ENCODE measurements at places on chromosomes 7 and 10. TPM values are rescaled to one million over a fixed set of nuclear protein-coding genes. Genes with fewer than 3 reads are reported as not detected.

DNA sequence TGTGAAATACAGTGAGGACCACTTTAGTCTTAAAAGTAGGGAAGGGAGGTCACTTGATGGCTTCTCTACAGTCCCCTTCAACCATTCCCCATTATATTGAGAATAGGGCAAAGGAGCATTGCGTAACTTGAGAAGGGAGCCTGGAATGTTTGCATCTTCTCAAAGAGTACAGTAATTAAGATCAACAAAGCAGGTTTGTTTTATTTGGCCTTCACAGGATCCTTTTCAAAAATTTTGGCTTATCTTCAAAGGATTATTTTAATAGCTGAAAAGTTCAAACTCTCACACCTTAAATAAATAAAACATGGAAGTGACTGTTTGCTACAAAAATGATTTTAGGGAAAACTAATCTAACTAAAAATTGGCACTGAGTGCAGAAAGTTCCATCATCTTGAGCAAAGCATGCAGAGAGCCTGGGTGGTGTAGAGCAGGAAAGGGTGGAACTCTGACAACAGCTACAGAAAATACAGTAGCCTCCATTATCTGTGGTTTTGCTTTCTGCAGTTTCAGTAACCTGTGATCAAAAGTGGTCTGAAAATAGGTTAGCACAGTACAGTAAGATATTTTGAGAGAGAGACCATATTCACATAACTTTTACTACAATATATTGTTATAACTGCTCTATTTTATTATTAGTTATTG, 214.0 kb downstream of the MDFIC start:
- no peak for DNase-seq

DNA sequence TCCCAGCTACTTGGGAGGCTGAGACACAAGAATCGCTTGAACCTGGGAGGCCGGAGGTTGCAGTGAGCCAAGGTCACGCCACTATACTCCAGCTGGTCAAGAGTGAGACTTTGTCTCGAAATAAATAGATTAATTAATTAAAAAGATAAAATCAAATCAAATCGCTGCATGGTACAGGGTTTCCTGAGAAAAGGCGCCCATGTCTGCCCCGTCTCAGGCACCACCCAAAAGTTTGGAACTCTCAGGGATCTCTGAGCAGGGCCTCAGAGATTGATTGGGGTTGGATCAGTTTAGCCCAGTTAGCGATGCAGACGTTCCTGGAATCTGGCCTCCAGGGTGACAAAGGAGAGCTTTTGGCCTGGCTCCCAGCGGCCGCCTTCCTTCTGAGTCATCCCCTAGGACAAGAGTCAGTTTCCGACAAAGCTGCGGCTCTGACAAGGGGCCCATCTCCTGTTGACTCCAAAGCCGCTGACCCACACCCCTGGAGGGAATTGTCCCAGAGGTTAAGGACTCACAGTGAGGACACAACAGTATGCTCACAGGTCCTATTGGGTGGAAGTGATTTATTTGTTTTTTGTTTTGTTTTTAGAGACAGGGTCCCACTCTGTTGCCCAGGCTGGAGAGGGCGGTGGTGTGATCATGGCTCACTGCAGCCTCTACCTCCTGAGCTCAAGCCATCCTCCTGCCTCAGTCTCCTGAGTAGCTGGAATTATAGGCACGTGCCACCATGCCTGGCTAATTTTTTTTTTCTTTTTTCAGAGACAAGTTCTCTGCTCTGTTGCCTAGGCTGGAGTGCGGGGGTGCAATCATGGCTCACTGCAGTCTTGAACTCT, 6.8 kb downstream of the ORAI2 start:
- DNase-seq: no peak

- peak; percentile 59 for DNase-seq
These were observed 4.0 kb upstream of the MMP21 start for GRCh38 chr10:125779403-125780327.

DNA sequence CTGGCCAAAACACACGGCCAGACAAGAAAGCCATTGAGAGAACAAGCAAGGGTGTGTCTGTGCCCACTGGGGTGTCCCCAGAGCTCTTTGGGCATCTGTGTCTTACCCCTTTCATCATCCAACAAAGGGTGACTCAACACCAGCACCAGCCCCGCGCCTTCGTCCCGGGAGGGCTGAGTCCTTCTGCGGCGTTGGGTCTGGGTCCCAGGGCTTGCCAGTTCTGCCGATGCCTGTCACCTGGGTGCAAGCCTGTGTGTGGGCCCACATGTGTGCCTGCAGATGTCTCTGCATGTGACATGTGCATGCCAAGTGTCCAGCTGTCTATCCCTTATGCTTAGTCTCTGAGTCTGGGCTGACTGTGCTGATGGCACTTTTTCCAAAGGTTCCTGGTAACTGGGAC, 24.4 kb upstream of the ELN start:
- DNase-seq: peak; percentile 48

DNA sequence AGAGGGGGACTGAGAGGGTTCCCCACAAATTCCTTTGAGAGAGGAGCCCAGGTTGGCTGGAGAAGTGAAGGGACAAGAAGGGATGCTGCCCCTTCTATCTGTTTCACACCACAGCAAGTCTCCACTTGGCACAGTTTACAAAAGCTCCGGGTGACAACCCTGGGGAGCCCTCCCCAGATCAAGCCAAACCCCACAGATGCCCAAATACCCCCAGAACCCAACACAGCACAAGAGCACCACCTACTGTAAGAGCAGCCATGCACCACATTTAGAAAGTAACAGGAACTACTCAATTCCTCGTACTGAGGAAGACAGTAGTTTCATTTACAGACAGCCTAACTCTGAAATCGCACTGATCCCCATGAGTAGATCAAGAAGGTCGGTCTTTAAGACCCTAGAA, 67.8 kb upstream of the ATP6V0A4 start:
- DNase-seq: no peak

DNA sequence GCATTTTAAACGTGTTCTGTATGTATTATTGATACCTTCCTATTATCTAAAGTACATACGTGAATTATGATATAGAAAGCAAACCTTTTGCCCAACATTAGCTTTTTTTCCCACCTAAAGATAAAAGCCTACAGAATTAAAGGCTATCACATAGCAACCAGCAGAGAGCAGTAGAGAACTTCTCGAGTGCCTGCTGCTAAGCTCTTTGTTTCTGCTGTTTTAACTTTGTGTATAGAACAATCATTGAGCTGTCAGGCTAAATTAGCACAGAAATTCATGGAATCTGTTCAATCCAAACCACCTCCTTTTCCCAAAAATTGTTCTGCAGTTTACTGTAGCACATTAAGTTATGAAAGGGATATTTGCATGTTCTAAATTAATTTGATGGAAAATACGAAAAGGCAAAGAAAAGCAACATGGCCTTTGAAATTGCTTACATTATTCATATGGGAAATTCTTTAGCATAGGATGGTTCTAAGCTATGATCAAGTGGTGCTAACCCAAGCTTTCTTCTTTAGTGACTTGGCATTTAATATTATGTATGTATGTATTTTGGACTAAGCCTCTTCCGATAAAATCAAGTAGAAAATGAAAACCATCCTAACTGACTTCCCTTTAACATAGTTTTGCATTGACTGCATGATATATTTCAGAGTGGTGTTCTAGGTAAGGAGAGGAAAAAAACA, 1288.5 kb downstream of the GATA3 start:
- no peak for DNase-seq

GRCh38 chr10:63481815-63482421, 16.1 kb upstream of the JMJD1C start:
- DNase-seq: no peak

DNA sequence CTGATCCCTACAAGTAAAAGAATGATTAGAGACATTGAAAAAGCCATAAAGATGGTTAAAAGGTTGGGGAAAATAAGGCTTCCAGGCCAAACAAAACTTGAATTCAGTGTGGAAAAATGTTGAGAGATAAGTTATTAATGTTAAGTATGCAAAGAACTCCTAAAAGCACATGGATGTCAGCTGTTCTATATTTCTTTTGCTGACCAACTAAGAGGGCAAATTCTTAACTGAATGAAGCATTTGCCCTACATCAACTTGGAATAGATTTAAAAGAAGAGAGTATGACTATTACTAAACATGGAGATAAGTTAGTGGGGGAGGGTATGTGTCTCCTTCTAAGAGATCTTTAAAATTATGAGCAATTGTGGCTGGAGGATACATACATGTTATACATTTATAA, 124.8 kb downstream of the KIAA1217 start:
- DNase-seq: no peak

DNA sequence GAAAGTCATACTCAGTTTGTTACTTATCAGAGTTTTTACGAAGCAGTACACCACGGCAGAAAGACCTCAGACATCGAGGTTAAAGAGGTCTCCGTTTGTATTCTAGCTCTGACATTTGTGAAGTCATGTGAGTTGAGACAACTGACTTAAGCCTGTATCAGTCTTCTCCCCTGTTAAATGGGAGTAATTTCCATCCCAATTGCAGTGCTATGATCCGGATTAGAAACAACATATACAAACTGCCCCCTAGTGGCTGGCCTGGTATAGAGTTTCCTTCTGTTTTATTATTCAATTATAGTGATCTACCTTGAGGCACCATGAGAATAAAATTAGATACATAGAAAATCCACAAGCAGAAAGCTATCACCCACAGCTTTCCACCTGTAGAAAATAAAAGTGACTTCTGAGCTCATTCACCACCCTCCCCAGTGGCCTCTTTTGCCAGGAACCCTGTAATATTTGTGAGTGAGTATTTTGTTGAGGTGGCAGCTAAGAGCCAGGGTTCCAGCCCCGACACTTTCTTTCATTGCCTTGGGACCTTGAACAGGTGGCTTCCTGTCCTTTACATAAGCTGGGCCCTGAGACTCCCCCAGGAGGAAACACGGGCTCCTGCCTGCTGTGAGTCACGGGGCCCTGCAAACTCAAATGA, 607.2 kb upstream of the MGMT start:
- DNase-seq: no peak

DNA sequence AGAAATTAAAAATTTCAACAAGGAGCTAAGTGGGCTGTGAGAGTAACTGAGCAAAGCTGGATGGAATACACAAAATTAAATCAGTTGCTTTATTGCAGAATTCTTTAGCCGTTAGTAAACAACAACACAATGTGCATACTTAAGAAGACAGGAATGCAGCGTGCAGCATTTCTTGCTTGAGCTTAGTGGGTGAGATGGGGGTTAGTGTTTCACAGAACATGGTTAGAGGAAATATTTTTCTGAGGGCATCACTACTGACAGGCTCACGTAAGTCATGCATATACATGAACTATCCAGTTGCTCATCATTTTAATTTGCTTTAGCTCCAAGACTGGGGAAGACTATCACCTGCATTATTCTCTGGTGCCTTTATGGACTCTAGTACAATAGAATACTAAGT, 80.8 kb downstream of the CD36 start:
- no peak for DNase-seq

- no peak for DNase-seq
These were observed 2.1 kb downstream of the CPED1 start for GRCh38 chr7:120990468-120991118.

- DNase-seq: no peak
These were observed 11.9 kb upstream of the DMTF1 start for GRCh38 chr7:87140271-87140748.

- no peak for DNase-seq
These were observed 7.9 kb upstream of the NOM1 start for GRCh38 chr7:156941393-156942182.

DNA sequence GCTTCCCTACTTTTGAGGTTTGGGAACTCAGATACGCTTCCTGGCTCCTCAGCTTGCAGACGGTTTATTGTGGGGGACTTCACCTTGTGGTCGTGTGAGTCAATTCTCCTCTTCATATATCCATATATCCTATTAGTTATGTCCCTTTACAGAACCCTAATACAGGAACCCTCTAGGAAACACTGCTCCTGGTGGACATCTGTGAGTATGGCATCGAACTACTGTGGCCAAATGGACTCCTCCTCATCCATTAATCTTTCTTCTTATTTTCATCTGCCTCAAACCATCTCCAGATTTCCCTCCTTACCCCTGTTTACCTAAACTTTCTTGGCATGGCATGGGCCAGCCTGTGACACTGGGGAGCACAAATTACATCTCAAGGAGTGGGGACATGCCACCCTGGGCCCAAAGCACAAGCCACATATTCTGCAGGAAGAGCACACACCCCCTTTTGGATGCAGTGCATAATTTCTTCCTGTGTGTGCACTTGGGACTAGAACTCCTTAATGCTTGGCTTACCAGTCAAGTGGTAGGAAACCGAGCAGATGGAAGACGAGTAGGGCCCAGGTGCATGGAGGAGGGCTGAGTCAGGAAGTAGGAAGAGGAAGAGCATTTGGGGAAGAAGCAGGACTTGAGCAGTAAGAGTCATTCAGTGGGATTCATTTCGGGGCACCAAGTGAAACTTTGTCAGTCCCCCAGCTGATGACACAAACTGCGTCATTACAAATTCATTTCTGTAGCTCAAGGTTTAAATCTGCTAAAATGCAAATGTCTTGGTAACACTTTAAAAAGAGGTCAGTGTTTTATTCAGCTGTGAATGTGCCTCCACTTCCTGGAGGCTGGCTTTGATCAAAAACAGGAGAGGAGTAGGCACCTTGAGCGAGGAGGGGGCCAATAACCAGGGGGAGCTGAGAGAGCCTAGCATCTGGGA, 80.8 kb upstream of the PLXNA4 start:
- no peak for DNase-seq

DNA sequence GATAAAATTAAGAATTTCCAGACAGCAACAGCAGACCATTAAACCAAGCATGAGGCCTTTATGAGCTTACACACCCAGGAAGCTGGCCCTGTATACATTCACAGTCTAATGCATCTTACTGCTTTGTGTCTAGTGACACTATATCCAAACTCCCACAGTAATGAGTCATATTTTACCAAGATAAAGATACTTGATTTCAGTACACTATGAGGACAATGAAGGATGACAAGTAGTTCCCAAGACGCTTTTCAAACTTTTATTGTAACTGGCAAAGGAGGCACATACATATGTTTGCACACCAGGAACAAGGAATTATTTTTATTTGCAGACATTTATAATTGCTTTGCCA, 148.0 kb downstream of the TSPAN12 start:
- DNase-seq: no peak

GRCh38 chr7:139284252-139284896, 53.3 kb downstream of the UBN2 start:
- DNase-seq: no peak

DNA sequence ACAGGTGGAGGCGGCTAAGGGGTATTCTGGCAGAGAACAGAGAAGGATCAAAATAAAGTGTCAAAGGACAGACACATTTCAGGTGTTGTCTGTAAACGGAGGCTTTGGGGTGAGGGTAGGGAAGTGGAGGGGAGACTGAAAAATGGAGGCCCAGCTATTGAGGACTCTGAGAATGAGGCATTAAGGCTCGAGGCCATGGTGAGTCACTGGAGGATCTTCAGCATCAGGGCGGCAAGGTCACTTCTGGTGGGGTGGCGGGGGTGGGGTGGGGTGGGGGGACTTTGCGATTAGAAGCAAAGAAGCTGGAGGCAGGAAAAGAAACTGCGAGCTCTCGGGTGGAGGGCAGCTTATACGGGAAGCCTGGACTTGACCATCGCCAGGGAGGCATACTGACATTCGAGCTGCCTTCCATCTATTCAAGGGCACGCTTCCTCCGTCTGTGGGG, 58.4 kb upstream of the PCGF5 start:
- DNase-seq: no peak

Gene IGFBP3
- polyA plus RNA-seq: 255 TPM

Gene CYP2E1
- polyA plus RNA-seq: 6.9 TPM

Gene PCLO
- polyA plus RNA-seq: under 0.01 TPM

Gene CHN2
- polyA plus RNA-seq: 23.2 TPM

Gene ETV1
- 7.1 TPM for polyA plus RNA-seq
